ENCODE measurements at places on chromosomes 5 and 9.

GRCh38 chr5:72368271-72368670 lies 48.1 kb downstream of the PTCD2 start:
- DNase-seq, result no peak

DNA sequence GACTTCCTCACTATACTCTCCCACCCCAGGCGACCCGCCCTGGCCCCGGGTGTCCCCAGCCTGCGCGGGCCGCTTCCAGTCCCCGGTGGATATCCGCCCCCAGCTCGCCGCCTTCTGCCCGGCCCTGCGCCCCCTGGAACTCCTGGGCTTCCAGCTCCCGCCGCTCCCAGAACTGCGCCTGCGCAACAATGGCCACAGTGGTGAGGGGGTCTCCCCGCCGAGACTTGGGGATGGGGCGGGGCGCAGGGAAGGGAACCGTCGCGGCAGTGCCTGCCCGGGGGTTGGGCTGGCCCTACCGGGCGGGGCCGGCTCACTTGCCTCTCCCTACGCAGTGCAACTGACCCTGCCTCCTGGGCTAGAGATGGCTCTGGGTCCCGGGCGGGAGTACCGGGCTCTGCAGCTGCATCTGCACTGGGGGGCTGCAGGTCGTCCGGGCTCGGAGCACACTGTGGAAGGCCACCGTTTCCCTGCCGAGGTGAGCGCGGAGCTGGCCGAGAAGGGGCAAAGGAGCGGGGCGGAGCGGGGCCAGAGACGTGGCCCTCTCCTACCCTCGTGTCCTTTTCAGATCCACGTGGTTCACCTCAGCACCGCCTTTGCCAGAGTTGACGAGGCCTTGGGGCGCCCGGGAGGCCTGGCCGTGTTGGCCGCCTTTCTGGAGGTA lies 2.1 kb downstream of the CA9 start:
- no peak for DNase-seq

GRCh38 chr5:138468133-138468965 lies 3.1 kb downstream of the EGR1 start:
- no peak for DNase-seq

DNA sequence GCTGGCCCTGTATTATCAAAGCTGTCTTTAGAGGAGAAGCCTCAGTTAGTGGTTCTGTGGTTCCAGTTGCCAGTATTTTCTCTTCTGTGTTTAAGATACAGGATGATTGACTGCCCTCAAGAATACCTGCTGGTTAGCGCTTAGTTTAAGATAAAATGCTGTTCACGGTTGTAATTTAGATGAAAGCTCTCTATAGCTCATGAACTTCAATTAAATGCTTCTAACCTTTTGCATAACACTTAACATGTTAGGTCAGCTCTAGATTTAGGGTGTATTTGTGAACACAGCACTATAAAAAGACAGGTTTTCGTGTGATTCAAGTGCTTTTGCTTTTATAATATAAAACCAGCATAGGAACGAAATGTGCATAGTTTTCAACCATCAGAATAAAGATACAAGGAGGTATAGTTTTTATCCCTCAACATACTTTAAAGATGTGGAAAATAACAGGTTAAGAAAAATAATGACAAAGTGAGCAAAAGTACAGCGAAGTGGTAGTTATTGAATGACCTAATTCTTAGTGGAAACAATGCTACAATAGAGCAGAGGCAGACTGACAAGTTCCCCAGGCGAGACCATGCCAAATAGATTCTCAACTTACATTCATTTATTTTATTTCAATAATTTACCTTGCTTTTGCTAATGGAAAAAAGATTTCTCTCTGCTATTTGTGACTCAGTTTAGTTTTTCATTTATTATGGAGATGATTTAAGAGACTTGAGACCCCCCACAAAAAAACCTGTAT lies 602.6 kb upstream of the DMAC1 start:
- no peak for DNase-seq

- DNase-seq, result no peak
Measured at GRCh38 chr9:9352877-9353481, 1259.8 kb downstream of the PTPRD start.

DNA sequence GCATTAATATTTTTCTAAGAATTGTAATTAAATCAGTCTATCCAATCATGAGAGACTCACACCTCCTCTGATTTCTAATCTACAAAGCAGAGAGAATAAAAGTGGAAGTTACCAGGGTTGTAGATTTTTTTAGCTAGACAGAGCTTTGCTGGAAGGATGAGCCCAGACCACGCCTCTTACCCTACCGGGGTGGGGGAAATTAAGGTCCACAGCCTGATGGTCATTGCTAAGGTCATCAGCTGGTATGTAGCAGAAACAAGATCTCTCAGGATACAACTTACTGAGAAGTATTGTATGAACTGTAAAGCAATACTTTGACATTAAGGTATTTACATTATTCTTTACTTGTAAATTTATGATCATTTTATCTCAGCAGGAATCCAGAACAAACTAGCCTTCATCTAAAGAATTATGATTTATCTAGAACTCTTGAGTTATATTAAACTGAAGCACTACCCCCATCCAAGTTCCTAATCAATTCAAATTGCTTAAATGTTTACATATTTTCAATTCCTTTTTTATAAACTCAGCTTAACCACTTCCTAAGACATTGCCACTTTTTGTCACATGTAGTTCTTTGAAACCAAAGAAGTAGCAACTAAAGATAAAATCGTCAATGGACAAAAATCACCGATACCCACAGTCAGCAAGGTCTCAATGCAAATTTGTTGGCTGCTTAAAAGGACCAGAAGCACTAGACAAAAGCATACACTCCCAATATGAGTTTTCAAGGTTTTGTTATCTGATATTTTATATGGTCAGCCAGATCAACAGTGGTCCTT lies 225.8 kb upstream of the DAPK1 start:
- DNase-seq, result no peak

DNA sequence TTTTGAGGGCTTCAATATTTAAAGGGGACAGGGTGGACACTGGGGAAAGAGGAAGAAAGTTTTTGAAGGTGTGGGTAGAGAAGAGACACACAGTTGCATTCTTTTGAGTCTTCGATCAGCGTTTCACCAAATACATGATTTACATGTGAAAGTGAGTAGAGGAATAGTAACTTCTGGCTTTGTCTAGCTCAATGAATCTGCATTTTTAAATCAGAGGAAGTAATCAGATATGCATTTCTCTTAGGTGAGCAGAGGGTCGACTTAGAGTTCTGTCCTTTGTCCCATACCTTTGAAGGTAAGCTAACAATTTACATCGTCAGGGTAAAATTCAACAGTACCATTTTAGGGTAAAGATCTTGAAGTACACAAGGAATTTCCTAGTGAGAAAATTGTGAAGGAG lies 406.4 kb upstream of the ZNF462 start:
- DNase-seq, result no peak

DNA sequence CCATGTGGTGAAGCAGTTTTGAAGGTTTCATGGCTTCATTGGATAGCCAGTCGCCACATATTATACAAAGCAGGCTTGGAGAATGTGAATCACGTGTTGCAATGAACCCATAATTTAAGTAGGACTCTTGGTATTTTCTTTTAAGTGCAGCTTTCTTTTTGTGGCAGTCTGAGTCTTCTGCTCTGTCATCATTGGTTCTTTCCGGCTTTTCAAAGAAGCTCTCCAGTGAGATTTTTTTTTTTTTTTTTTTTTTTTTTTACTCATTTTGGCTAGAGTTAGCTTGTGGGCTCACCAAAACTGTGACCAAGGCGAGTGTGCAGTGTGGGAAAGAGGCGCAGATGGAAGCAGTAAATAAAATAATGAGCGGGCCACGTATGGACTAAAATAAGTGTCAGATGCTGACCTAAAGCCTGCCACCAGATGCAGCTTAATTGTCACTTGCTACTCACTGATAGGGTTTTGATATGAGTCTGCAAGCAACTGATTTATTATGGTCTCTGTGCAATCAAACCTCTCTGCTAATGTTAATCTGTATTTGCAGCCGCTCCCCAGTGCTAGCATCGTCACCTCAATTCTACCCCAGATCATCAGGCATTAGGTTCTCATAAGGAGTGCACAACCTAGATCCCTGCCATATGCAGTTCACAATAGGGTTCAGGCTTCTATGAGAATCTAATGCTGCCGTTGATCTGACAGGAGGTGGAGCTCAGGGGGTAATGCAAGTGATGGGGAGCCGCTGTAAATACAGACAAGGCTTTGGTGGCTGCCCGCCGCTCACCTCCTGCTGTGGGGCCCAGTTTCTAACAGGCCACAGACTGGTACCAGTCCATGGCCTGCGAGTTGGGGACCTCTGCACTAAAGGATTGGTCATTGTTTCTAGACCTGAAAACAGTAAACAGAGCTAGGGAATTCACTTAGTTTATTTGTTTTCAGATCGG lies 45.5 kb upstream of the LARP1 start:
- no peak for DNase-seq

DNA sequence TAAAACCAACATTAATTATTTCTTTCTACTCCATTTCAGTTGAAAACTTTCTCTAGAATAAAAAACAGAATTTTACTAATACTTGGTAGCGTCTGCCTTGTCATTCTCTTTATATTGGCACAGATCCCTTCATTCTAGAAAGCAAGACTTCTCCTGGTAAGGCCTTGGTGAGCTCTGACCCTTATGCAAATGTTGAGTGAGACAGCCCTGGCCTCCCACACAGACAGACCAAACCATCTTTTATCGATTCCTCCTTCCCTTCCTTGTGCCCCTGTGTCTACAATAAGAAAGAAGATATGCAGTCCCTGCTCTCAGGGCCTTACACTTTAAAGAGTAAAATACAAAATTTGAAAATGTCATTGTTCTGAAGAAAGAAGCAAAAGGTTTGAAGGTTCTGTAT lies 262.2 kb downstream of the EFNA5 start:
- no peak for DNase-seq

- no peak for DNase-seq
Measured at GRCh38 chr9:133387680-133388079, 11.5 kb downstream of the STKLD1 start.

- DNase-seq, result no peak
Measured at GRCh38 chr9:69121155-69122081, 52.7 kb upstream of the TJP2 start.

DNA sequence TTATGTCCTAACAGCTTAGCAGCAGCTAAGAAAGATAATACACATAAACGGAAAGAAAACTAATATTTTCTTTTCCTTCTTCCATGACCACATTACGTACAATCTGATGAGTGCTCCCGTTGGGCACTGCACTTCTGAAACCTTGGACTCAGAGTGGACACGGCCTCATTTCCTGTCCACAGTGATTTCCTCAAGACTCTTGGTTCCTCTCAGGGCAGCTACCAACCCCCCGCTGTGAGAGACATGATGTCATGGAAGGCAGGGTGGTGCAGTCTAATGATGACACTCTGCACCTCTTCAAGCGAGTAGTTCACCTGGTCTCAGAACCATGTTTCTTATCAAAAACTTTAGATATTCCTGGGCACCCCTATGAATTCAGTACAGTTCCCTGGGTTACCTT lies 68.7 kb upstream of the CTSL start:
- DNase-seq, result no peak

- no peak for DNase-seq
Measured at GRCh38 chr9:12441506-12441905, 251.7 kb upstream of the TYRP1 start.

DNA sequence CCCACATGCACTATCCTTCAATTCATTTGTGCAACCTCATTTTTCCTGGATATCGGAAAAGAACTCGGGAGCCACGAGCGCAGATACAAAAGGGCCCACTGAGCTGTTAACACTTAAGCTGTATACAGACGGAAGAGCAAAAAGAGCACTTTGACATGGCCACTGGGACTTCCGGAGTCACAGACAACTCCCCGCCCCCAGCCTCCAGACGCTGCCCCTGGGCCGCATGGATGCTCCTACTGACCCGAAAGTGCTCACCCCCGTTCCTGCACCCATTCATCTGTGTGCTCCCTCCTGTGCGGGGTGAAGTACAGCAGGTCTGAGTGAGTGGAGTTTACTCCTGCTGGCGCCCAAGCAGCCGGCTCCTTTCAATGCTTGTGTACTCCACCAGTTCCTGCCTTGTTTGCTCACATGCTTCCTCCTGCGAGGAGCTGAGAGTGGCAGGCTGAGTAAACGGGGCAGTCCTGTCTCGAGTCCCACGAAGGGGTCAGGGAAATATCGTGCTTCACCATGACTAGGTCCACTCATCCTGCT lies 901.0 kb upstream of the CTNND2 start:
- DNase-seq, result no peak

DNA sequence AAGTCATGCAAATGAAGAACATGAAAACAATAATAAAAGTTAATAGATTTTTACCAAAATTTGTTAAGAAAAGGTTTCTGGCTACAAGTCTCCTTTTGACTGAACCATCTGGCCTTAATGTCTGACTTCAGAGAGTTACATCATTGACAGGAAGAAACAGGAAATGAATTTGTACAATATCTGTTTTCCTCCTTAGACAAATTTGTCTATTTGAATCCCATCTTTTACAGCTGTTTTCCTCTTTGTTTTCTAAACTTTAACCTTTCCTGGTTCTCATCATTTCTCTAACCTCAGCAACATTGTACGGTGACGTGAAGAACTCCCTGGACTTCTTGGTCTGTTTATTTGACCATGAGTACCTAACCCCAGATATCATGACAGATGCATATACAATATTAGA lies 567.5 kb upstream of the RIOK2 start:
- no peak for DNase-seq

DNA sequence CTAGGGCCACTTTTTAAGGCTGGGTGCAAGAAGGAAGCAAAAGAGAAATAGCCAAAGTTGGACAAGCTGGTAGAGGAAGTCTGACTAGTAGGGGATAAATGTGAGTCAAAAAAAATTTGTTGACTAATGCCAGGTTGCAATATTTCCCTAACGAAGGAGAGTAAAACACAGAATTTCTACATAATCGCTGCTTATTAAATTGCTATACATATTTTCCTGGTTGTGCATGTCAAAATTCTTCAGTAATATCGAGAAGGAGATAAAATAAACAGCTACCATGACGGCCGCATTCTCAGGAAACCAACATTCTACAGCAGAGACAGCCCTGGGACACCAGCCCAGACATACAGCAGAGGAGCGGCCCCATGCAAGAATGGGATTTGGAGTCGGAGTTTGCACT lies 148.3 kb downstream of the ESM1 start:
- no peak for DNase-seq

- DNase-seq, result no peak
Measured at GRCh38 chr5:52705720-52706119, 82.0 kb upstream of the ITGA1 start.

GRCh38 chr9:82553654-82554366 lies 509.1 kb downstream of the RASEF start:
- no peak for DNase-seq

GRCh38 chr9:124183772-124184171 lies 74.0 kb upstream of the NEK6 start:
- DNase-seq, result no peak

DNA sequence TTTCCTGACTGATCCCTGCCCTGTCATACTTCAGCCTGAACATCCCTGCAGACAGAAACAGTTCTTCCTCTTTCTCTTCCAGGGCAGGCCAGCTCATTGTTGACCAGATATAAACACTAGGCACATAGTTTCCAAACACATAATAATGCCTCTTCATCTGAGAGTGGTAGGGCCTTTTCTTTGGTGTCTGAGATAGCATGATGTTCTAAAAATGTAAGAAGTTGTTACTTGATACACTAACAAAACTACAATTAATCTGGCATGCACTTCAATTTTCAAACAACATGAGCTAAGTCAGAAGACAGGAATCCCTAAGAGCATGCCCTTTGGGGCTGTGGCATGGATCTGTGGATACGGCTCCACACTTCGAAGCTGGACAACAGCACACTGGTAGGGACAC lies 246.6 kb downstream of the SPOCK1 start:
- no peak for DNase-seq

- DNase-seq, result no peak
Measured at GRCh38 chr9:35690294-35690613, 529 bp upstream of the TPM2 start.

Data from activated T-helper 1 cell treated with anti-CD3 and anti-CD28 coated beads, Interleukin-2, amount 50 U/mL, for 16 hours (primary cell).